ENCODE measurements at places on chromosomes 1 and 21.
A peak's percentile ranks its signal among the peaks of the same experiment; 100 is the strongest.

DNA sequence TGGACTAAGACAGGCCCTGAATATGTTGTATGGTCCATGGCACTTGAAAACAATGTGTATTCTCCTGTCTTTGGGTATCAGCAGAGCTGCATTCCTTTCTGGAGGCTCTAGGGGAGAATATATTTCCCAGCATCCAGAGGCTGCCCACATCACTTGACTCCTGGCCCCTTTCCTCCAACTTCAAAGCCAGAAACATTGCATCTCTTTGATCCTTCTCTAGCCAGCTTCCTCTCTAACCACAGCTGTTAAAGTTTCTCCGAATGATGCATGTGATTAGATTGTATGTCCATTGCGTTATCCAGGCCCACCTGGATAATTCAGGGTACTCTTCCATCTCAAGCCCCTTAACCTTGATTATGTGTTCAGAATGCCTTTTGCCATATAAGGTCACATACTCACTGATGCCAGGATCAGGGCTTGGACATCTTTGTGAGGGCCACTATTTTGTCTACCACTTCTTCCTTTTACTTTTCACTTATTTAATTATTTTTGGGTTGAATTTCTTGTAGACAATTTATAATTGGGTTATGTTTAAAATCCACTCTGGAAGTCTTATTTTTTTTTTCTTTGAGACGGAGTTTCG lies 5.3 kb downstream of the CHD1L start:
- no peak for DNase-seq

DNA sequence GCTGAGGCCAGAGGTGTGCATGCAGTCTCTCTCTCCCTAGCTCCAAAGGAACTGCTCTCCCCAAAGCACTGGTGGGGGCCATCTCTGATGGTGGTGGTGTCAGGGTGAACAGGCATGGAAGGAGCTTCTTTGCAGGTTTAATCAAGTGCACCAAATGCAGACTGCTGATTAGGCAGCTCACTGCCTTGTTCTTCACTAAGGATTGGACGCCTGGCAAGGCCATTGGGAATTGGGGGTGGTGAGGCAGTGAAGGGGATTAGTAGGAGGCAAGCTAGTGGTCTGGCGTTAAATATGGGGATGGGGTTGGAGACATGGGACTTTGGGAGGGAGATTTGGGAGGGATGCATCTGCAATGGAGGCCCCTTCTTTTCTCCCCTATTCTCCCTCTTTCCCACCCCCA lies 1.5 kb downstream of the CACNA1E start:
- no peak for DNase-seq

DNA sequence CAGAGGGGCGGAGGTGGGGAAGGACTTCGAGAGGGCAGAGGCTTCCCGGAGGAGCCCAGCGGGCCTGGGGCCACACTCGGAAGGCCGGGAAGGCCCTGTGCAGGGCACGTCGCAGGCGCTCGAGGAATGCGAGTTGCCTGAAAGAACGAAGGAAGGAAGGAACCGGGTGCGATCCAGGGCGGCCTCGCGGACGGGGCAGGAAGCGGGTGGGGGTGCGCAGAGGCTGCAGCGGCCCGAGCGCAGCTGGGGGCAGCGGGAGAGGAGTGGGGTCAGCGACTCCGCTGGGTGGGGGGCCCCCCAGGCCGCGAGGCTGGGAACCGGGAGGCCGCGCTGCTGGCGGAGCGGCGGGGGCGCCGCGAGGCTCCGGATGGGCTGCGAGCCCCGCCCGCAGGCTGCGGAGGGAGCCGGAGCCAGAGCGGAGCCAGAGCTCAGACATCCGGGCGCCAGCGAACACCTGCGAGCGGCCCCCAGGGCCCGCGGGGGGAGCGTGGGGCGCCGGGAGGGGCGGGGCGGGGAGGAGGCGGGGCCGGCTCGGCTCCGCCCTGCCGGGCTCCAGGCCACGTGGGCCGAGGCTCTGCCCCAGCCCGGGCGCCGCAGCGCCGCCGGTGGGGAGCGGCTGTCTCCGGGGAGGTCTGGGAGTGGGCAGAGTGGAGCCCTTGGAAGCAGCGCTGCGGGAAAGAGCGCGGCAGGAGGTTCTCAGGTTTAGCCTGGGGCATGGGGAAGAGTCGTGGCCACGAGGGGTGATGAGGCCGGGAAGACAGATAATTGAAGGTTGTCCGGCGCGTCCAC lies 4.6 kb downstream of the ID3 start:
- DNase-seq: peak; percentile 84

DNA sequence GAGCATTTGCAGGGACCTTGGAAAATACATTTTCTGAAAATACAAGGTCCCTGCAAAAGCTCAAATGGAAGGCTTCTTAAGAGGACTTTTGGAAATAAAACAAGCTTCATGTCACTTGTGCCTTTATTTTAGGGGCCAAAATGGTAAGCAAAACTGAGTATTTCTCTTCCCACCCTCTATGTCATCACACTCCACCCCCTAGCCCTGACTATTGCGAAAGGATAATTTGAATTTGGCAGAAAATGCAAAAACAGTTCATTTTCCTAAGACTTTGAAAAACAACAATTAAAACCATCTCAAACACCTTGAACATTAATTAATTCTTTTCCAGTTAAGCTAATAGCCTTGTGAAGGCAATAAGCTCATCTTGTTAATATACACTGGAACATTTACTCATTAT lies 201.7 kb downstream of the TM2D1 start:
- DNase-seq: no peak

GRCh38 chr1:172041742-172042141 lies 200.4 kb downstream of the DNM3 start:
- DNase-seq: no peak

DNA sequence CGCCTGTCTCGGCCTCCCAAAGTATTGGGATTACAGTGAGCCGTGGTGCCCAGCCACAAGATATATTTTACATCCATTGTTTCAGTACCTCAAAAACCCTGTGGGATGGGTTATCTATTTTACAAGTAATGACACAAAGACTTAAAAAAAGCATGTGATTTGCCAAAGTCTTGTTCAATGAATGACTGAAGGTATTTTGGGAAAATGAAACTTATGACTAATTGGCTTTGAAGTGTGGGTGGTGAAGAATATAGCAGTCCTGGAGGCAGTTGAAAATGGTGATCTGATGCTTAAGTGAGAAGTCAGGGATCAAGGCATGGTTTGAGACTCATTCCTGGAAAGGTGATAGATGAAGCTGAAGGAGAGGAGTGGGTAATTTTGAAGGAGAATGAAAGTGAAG lies 3.0 kb downstream of the SWT1 start:
- no peak for DNase-seq

DNA sequence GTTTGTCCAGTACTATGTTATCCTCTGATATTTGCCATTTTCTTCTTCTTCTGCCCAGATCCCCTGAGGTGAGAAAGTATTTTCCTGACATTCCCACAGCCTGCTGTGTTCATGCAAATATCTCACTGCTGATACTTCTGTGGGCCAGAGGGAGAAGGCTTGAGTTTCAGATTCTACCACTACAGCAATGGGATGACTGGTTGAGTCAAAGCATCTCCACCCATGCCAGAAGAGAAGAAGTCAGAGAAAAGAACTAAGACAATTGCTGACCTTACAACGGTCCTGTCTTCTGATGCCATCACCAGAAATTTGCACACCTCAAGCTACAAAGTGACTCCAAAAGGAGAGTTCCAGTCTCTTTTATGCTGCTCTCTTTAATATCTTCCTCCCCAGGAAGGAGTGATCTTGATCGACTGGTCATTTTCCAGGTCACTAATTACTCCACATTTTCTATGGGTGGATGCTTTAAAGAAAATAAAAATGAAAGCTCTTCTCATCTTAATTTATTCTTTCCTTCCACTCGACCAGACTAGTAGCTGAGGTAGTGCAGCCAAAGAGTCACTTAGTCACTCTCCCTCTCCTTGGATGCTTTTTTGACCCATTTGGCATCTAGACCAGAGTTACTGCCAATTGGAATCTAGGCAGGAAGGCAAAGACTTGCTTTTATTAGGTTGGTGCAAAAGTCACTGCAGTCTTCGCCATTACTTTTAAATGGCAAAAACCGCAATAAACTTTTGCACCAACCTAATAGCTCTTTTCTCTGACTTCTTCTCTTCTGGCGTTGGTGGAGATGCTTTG lies 195.1 kb downstream of the PTPRC start:
- DNase-seq: no peak
